ENCODE measurements at places on chromosomes 6 and 20.

- DNase-seq = no peak
Measured at GRCh38 chr20:58888521-58889333, 36.2 kb downstream of the GNAS start.

DNA sequence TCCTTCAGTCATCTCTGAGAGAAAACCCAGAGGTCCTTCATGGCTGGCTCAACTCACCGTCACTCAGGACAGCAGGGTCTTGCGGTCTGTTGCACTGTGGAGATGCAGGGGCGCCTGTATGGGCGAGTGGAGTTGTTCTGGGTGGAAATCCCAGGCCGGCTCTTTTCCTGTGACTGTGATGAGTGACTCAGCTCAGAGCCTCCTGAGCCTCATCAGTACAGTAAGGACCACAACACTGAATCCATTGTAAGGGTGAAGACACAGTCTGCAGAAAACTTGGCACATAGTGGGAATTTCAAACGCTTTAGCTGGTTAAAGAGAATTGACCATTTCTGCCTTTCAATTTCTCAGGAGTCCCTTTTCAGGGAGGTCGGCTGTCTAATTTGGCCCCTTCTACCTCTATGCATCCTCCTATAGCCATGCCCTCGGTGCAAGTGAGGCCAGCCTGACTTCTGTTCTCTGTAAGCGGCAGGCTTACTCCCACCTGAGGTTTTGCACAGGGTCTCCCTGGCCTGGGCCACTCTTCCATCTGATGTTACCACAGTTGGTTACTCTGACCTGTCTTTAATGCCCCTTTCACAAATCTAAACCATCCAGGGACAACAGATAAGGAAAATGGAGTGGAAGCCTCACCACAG lies 35.5 kb upstream of the TBXT start:
- no peak for DNase-seq

DNA sequence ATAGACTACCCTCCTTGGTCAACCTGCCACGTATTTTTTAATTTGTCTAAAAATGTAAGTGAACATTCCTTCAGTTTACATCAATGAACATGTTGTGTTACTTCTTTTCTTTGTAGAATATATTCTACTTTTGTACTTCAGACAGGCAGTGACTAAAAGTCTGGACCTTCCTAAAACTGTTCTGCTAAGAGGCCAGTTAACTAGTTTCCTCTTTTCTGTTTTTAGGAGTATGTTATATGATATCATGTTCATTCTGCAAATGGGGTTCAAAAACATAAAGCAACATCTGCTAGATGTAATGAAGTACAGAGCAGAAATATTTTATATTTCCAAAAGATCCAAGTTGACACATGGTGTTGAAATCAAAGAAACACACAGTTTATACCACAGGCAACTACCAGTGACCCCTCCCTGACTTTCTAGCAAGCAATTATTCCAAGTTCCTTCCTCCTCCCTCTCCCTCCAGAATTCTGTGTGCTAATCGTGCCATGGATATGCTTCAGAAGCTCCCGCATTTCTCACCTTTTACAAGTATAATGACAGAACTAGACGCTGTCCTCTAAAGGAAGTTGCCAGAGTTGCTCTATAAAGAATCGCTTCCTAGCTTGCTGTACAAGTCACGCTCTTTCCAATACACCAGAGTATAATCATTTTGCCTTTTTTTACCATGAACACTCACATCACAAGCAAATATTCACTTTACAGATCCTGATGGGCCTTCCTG lies 64.7 kb downstream of the ARHGAP18 start:
- no peak for DNase-seq

GRCh38 chr6:158311193-158311592 lies 1.1 kb upstream of the TULP4 start:
- no peak for DNase-seq

GRCh38 chr6:93828553-93828952 lies 409.2 kb upstream of the EPHA7 start:
- no peak for DNase-seq

DNA sequence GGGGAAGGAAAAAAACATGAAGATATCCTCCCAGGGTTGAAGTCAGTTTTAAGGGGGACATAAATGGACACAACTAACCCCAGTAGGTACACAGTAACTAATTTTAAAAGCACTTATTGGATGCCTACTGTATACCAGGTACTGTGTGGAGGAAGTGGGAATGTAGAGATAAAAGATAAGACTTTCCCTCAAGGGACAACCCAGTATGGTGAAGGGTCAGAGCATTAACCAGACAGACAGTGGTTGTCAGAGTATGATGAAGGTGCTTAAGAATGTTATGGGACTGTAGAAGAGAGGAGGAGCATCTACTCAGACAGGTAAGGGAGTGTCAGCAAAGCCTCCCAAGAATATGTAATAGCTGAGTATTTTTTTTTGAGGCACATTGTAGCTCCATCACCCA lies 906 bp downstream of the ABCF1 start:
- no peak for DNase-seq

GRCh38 chr6:20876561-20876960 lies 342.3 kb downstream of the CDKAL1 start:
- DNase-seq = no peak

DNA sequence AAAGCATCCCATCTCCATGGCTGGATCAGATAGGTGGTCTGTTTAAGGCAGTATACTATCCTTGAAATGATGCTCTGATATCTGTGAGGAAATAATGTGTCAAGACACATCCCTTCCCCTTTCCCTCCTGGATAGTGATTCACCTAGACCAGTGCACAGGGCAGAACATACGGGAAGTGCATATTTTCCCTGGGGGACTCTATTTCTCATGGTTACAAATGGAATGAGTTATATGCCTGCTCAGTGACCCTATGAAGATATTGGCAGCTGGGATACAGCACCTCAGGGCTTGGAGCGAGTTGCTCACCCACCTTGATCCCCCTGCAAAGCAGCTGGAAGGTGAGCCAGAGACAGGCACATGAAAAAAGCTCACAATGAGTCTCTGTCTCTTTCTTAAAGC lies 67.5 kb upstream of the PRL start:
- no peak for DNase-seq

GRCh38 chr20:53735536-53736050 lies 142.0 kb upstream of the ZNF217 start:
- DNase-seq = no peak

GRCh38 chr6:128233531-128233930 lies 286.9 kb downstream of the PTPRK start:
- DNase-seq = no peak

- no peak for DNase-seq
Measured at GRCh38 chr6:137900815-137901214, 33.8 kb downstream of the TNFAIP3 start.

- no peak for DNase-seq
Measured at GRCh38 chr6:143596866-143597265, 80.9 kb upstream of the PHACTR2 start.

- DNase-seq = no peak
Measured at GRCh38 chr6:151822252-151823111, 15.0 kb downstream of the ESR1 start.
